ENCODE measurements at places on chromosomes 7 and 10. TPM values are rescaled to one million over a fixed set of nuclear protein-coding genes. Genes with fewer than 3 reads are reported as not detected.

GRCh38 chr7:140260352-140261104 is 83.7 kb upstream of the KDM7A start:
- no peak for DNase-seq

DNA sequence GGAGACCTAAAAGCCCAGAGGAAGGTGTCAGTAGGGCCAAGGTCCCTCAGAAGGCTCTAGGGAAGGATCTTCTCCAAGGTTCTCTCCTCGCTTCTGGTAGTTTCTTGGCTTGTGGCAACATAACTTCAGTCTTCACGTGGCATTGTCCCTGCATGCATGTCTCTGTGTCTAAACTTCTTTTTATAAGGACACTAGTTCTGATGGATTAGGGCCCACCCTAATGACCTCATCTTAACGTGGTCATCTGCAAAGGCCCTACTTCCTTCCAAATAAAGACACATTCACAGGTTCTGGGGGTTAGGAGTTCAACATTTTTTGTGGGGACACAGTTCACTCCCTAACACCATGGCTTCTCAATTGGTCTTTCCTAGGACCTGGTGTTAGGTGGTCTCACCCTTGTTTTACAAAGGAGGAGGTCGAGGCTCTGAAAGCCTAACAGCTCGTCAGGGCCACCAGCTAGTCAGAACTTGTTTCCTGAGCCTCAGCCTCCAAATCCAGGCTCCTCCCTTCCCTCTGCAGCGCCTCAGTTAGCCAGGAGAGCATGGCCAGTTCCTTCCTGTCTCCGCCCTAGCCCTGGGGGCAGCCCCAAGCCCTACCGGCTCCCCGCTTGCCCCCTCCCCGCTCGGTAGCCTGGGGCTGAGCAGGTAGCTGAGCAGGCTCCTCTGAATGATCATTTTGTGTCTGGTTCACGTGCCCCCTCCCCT is 109.7 kb upstream of the PPIF start:
- DNase-seq = no peak

DNA sequence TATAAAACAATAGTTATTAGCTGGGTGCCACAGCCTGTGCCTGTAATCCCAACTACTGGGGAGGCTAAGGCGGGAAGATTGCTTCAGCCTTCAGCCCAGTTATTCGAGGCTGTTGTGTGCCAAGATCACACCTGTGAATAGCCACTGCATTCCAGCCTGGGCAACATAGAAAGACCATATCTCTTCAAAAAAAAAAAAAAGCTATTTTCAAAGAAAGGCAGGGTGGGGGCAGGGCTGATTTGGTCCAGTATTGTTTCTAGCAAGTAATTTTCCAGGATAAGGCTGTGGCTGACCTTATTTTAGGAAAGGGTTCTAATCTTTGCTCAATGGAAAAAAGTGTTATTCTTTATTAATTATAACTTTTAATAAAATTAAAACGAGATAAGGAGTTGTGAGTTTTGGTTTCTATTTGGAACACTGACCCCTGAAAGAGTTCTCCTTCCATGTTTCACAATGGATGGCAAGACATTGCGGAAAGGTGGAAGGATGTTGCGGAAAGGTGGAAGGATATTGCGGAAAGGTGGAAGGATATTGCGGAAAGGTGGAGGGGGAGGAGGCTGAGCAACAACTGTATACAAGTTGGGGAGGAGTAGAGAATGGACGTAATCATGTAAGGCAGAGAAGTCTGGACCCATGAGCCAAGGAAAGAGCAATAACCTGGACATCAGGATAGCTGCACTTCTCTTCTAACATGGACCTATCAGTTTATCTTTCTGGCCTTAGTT is 1.5 kb upstream of the C1GALT1 start:
- DNase-seq = no peak

GRCh38 chr10:76089556-76090180 is 658.2 kb downstream of the LRMDA start:
- DNase-seq = no peak

DNA sequence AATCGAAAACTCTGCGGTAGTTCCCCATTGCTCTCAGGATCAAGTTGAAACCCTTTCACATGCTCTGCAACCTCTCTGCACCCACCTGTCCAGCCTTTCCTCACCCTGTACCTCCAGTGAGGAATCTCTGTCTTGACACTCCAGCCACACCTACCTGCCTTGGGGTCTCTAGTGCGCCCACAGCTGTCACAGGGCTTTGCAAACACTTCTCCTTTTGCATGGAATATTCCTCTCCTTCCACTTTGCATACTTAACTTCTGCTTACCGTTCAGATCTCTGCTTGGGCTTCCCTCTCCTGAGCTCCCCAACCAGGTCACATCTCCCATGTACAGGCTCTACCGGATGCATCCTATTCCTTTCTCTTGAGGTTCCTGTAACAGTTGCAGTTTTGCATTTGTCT is 6.6 kb upstream of the ZYX start:
- no peak for DNase-seq

DNA sequence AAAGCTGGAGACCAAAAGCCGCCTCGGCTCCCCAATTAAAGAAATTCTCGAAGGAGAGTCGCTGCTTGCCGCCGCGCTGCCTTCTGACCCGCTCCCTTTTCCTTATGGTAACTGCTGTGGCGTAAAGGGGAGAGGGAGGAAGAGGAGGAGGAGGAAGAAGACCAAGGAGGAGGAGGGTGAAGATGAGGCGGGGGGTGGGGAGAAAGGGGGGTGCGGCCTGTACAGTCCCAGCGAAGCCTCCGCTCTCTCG is 388 bp downstream of the CNOT4 start:
- no peak for DNase-seq

DNA sequence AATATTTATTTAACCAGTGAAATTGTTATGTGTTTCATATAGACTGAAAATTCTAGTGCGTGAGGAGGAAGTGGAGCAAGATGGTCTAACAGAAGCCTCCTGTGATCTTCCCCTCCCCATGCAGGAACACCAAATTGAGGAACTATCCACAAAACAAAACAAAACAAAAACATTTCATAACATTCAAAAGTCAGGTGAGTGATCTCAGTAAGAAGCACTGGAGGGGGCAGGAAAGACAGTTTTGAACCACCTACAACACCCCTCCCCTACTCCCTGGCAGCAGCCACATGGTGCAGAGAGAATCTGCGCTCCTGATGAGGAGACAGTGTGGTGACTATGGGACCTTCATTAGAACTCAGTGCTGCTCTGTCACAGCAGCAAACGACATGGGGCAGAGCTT is 221.9 kb upstream of the SEMA3C start:
- DNase-seq = no peak

DNA sequence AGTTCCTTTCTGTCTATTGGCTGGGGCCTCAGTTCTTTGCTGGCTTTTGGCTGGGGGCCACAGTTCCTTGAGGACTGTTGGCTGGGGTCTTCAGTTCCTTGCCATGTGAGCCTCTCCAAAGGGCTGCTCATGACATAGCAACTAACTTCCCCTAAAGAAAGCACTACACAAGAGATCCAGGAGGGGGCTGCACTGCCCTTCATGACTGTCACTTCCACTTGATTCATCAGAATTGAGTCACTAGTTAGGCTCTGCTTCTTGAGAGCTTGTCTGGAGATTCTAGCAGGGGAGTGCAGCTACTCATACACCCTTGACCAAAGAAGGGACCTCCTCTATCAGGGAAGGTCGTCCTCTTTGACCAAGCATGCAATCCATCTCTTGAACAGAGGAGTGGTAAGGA is 38.0 kb upstream of the MKX start:
- no peak for DNase-seq

GRCh38 chr10:129848696-129849451 is 115.2 kb downstream of the EBF3 start:
- DNase-seq = no peak

GRCh38 chr10:62046522-62047227 is 145.2 kb downstream of the ARID5B start:
- no peak for DNase-seq

DNA sequence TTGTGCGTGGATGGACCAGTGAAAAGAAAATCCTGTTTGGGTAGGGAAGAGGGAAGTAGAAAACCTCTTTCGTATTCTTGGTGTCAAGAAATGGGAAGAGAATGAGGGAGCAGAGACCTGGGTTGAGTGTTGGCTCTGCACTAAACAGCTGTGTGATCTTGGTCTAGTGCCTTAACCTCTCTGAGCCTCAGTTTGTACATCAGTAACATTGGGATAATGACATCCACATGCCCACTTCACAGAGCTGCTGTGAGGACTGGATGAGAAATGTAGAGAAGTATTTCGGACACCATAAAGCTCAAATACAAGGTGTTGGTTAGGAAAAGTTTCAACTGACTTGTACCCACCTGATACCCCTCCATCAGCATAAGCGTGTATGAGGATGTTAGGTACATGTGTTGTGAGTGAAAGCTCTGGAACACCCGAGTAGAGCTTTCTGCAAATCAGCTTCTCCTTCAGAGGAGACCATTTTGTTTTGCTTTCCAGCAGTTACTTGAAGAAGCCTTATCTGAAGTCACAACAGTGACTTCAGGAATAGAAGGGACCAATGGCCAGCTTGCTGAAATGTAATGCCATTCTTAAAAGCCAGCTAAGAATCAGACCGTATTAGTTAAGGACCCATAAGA is 11.2 kb downstream of the TRIM56 start:
- no peak for DNase-seq

DNA sequence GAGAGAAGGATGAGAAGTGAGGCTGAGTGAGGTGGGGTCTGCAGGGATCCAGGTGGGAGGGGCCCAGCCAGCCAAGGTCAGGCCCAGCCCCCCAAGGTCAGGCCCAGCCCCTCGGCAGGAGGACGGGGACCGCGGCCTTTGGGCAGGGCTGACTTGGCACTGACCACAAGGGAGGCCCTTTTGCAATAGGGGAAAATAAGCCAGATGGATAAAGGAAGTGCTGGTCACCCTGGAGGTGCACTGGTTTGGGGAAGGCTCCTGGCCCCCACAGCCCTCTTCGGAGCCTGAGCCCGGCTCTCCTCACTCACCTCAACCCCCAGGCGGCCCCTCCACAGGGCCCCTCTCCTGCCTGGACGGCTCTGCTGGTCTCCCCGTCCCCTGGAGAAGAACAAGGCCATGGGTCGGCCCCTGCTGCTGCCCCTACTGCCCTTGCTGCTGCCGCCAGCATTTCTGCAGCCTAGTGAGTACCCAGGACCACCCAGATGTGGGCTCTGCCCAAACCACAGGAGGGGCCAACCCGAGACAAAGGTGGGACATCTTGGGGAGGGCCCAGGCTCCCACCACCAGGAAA is at the start of gene PILRA:
Gene PILRA, plus strand, starts transcription at position 227 of the 571 bp plus-strand sequence. Its CDS starts 170 bp downstream, at position 397.
- DNase-seq = no peak

DNA sequence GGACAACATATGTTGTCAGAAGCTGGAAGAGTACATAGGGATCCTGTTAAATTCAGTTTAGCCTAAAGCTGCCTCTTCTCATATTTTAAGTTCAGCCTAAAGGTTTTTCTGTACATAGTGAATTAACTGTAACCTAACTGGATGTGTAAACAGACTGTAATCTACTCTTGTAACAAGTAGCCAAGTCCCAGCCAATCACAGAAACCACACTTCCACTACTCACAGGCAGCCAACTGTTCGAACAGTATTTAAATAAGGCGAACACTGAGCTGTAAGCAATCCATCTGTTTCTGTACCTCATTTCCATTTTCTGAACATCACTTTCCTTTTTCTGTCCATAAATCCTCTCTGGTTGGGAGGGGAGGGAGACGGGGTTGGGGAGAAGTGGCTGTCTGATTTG is 15.0 kb upstream of the STN1 start:
- DNase-seq = no peak

- no peak for DNase-seq
Measured at GRCh38 chr10:102241032-102241443, 274 bp downstream of the PITX3 start.

GRCh38 chr10:99689461-99689860 is 30.2 kb downstream of the ENTPD7 start:
- DNase-seq = no peak

GRCh38 chr10:121828045-121828444 is 99.8 kb downstream of the ATE1 start:
- no peak for DNase-seq

DNA sequence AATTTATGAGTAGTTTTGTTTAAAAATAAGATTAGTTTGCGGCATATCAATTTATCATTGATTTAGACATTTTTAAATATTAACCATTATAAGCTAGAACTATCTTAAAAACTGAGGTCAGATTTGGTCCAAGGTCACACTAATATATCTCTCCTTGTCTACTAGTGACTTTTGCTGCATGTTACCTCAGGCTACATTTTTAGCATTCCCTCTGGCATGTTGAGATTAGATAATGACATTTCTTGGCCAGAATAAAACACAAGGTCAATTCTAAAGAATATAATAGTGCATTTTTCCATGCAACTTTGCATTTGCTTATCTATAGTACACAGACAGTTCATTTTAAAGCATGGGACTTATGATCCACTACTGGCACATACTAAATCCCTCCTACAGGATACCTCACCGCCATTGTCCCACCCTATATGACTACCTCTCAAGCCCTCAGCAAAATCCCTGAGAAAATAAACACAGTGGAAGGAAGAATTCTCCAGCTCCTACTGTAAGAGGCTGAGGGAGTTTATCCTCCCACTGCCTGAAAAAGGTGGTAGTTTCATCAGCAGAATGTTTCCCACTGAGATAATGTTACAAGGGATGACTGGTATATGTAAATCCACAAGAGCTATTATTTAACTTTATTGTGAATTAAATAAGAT is 816.4 kb downstream of the GRM8 start:
- DNase-seq = no peak

- no peak for DNase-seq
Measured at GRCh38 chr7:151839451-151839921, 37.4 kb downstream of the PRKAG2 start.

GRCh38 chr7:138458576-138459412 is 1.3 kb upstream of the TRIM24 start:
- no peak for DNase-seq

Gene FAM241B
- 50.1 TPM for total RNA-seq

Gene SMKR1
- 0.98 TPM for total RNA-seq

Gene NXPH1
- 3.8 TPM for total RNA-seq

Gene ZMIZ2
- total RNA-seq = 291 TPM

Gene COL17A1
- total RNA-seq = not detected

Gene ZNF467
- total RNA-seq = 1.4 TPM

Gene EFCAB10
- total RNA-seq = not detected

Gene ZNRF2
- 16.7 TPM for total RNA-seq

Gene COG5
- 29.5 TPM for total RNA-seq

Gene ACTL6B
- 95.2 TPM for total RNA-seq

Gene WDR86
- 70.5 TPM for total RNA-seq

Gene AUTS2
- 300 TPM for total RNA-seq
